ENCODE measurements at places on chromosomes 5 and 9.

DNA sequence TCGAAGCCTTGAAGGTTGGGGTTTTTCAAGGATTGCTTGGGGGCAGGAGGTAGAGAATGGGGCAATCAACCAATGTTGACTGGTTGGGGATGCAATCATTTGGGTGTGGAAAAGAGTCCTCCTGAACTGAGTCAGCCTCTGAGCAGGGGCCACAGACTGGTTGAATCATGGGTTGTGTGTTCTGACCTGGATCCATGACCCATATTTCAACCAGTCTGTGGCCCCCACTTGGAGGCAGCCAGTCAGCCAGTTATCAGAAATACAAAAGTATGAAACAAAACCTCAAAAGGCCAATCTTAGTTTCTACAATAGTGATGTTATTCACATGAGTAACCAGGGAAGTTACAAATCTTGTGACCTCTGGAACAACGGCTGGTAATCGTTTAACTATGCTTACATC lies 81.4 kb upstream of the RANBP6 start:
- DNase-seq, result no peak

GRCh38 chr5:59276917-59277372 lies 616.6 kb downstream of the PDE4D start:
- no peak for DNase-seq

DNA sequence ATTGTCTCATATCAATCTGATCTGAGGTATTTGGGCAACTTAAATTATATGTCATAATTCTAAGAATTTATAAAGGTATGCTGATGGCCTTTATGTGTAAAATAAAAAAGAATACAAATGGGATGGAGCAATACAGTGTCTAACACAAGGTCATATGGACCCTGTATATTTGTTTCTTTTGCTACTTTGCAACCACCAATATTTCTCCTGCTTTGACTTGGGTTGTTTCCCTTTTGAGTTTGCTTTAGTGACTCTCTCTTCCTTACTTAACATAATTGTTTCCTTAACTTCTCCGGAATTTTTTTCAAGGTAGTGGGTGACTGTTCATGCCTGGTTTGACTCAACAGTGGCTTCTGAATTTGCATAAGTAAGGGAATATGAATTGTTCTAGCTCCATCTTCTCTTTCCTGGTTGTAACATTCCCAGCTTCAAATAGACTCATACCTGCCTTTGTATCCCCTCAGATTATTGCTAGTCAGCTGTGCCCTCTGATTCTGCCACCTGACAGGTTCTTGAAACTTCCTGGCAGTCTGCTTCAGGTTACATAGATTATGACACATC lies 30.2 kb upstream of the ANXA1 start:
- DNase-seq, result no peak

DNA sequence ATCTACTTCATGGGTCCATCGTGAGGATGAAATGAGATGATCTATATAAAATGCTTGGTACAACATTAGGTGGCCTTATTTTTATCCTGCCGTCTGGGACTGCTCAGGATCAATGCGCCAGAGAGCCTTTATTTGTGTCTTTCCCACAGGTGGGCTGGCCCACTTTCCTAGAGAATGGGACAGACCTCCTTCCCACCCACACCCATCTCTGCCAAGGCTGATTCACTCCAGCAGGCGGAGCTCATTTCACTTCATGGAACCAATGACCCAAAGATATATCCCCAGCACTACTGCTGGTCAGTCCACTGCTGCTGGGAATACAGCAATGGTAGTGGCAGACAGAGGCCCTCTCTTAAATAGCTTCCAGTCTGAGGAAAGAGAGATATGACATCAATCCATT lies 35.7 kb downstream of the TGFBI start:
- DNase-seq, result no peak
